ENCODE measurements at places on chromosomes 16 and 17.

GRCh38 chr17:36850790-36851189 is 86.5 kb upstream of the LHX1 start:
- no peak for DNase-seq

GRCh38 chr16:10323528-10323869 is 62.4 kb upstream of the ATF7IP2 start:
- DNase-seq, result no peak

- DNase-seq, result no peak
Observed at GRCh38 chr17:77409282-77410161, 268.8 kb downstream of the SEC14L1 start.

DNA sequence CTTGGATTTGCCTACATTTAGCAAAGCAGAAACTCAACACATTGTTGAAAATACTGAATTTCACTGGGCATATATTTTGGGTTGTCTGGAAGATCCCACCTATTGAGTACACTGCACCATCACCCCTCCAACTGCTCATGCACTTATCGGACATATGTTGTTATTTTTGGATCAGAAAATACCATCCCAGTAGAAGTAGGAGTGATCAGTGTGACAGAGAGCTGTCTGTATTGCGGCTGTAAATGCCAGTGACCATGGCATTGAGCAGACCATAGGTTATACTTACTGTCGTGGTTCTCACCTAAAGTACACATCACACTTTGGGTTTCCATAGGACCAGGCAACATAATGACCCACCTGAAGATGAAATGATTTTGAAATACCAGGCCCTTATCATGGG is 264.7 kb downstream of the CDH13 start:
- no peak for DNase-seq

- no peak for DNase-seq
Observed at GRCh38 chr16:73315645-73316044, 267.7 kb upstream of the ZFHX3 start.

GRCh38 chr16:73887911-73888310 is 408.7 kb upstream of the PSMD7 start:
- no peak for DNase-seq

DNA sequence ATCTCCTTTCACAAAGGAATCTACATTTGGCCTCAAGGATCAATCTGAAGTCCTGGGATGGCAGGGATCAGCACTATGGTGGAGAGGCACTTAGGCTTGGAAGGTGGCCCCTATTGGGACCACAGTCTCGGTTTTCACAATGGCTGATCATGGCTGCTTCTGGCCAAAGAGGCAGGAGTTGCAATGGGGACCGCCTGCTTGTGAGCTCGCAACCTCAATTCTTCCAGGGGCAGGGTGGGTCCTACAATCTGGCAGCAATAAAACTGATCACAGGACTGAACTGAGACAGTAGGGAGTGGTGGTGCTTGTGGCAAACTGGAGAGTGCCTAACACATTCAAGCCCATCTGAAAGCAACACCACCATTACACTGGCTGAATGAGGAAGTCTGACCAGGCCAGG is 83.1 kb downstream of the NETO2 start:
- no peak for DNase-seq

DNA sequence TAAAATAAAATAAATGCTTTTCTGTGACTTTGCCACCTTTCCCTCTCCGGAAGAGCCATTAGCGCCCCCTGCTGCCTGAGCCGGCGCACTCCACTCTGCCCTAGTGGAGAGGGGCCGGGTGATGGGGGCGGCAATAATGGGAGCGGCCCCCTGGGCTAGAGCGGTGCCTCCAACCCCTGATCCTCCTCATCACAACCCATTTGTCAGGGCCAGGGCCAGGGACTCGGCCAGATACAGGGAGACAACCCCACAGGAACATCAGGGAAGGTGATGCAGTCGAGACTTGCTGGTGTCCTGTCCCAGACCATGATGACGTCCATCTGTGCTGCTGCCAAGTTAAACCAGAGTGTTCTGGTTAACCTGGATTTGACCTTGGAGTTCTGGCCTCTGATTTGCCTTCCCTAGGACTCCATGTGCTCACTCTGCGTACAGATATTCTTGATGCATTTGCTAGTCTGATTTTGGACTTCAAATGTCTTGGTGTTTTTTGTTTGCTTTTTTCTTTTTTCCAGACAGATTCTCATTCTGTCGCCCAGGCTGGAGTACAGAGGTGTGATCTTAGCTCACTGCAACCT is 46.1 kb upstream of the BPTF start:
- peak; percentile 56 for DNase-seq

DNA sequence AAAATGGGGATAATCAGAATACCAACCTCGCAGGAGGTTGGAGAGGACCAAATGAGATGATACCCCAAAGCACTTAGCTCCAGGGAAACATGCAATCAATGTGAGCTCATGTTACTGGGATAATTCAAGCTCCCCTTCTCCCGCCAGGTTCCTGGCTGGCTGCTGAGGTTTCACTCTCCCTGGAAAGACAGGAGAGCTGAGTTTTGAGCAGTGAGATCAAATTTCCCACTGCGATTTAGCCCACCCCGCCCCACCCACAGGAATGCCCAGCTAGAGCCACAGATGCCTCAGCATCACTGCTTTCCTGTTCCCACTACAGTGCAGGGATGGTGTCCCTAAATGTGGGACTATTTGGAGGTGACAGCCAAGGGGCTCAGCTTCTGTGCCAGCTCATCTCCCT is 56.7 kb downstream of the ZNF423 start:
- no peak for DNase-seq

DNA sequence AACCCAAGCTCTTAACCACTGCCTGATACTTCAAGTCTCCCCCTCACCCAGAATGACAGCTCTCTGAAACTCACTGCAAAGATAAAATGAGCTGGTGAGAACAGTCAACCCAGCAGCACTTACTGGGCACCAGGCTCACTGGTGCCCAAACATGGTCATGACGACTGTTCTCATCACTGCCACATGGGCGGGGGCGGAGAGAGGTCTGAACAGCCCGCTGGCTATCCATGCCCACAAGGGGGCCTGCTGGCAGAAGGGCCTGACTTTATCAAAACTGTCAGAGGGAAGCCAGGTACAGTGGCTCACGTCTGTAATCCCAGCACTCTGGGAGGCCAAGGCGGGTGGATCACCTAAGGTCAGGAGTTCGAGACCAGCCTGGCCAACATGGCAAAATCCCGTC is 4.0 kb downstream of the MYBBP1A start:
- no peak for DNase-seq

- no peak for DNase-seq
Observed at GRCh38 chr17:80487511-80487910, 11.1 kb upstream of the NPTX1 start.

DNA sequence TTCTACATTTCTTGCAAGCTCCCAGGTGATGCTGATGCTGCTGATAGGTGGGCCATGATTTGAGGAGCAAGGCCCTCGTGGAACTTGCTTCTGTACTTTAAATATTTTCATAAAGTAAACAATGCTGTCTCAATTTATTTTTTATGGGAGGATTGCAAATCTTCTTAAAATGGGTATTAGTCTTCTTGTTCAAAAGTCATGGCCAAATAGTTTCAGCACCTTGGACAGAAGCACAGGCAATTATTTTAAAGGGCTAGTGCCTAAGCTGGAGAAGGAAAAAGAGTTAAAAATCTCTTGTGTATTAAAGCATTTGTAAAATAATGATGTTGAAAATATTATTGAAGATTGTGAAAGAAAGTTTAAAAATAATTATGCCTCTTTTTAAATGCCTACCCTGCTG is 50.5 kb downstream of the GPR139 start:
- DNase-seq, result no peak

DNA sequence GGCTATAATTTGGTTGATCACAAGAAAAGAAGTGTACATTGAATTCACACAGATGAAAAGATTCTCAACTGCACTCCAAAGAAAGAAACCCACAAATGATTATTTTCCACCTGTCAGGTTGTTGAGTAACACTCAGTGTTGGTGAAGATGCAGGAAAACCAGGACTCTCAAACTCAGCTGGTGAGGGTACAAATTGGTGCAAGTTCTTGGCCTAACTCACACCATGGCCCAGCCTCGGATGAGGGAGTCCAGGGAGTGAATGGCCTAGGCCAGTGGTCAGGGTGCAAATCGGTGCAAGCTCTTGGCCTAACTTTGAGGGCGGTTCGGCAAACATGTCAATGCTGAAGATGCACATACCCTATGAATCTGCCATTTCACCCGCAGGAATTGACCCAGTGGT is 8.6 kb downstream of the SCNN1B start:
- DNase-seq, result no peak

DNA sequence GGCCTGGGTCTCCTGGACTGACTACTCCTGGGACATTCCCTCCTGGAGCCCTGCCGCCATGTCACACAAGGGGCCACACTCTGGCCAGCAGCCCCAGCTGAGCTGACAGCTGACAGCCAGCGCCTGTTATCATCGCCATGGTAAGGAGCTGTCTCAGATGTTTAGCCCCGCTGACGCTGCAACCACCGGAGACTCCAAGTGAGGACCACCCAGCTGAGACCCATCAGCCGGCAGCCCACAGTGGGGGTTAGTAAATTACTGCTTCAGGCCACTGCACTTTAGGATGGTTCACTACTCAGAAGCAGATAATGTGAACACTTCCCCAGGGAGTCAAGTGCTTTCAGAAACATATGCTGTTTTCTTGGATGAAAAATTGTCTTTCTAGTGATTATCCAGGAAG is 14.6 kb upstream of the SPHK1 start:
- no peak for DNase-seq

GRCh38 chr16:23509782-23510163 is 521 bp downstream of the GGA2 start:
- DNase-seq, result no peak

- DNase-seq, result no peak
Observed at GRCh38 chr16:51167170-51167895, 16.3 kb upstream of the SALL1 start.

DNA sequence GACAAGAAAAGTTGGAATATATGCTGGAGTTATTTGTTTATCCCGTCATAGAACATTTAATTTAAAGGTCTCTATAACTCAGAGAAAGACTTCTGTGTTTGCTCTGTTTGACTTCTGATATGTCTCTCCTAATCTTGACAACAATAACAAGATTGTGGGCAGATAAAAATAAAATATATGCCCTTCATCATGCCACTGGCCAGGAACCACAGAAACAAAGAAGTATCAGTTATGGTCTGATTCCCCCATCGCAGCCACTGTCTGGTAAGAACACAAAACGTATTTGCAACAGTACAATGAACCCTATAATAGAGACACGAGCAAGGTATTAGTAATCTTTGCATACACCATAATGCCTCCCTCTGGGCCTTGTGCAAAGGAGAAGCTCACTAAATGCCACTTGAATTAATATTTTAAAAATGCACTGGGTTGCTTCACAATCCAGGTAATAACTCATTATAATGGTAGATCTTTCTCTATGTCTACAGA is 1498.3 kb downstream of the CDH11 start:
- no peak for DNase-seq

DNA sequence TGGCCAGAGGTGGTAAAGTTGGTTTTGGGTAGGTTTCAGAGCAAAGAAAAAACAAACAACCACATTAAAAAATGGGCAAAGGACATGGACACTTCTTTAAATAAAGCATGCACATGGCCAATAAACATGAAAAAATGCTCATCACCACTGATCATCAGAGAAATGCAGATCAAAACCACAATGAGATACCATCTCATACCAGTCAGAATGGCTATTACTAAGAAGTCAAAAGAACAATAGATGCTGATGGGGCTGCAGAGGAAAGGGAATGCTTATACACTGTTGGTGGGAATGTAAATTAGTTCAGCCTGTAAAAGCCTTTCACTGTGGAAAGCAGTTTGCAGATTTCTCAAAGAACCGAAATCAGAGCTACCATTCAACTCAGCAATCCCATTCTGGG is 598.4 kb upstream of the SOX9 start:
- no peak for DNase-seq

DNA sequence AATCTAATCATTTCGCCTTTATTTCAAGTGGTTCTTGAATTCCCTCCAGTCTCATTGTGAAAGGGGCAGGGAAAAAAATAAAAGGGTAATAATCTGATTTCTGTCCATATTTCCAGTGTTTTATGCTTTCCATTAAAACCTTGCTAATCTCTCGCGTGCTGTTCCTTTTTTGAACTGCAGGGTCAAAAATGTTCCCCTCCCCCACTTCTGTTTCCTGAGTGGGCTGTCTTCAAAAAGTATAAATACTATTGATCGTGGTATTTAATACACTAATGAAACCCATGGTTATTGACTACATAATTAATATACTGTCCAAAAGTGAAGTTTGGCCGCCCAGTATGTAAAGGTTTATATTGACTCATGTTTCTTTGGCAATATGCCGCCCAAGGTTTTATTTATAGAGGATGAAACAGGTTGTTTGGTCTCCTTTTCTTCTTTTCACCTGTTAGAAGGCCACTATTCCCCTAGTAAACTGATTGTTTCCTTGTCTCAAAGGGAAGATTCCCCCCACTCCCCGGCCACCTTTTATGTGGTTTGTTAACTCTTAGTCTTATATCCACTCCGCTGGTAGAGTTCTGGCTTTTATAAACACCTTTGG is 69.7 kb downstream of the RPA1 start:
- no peak for DNase-seq

- DNase-seq, result no peak
Observed at GRCh38 chr16:52193441-52193840, 353.5 kb downstream of the TOX3 start.

DNA sequence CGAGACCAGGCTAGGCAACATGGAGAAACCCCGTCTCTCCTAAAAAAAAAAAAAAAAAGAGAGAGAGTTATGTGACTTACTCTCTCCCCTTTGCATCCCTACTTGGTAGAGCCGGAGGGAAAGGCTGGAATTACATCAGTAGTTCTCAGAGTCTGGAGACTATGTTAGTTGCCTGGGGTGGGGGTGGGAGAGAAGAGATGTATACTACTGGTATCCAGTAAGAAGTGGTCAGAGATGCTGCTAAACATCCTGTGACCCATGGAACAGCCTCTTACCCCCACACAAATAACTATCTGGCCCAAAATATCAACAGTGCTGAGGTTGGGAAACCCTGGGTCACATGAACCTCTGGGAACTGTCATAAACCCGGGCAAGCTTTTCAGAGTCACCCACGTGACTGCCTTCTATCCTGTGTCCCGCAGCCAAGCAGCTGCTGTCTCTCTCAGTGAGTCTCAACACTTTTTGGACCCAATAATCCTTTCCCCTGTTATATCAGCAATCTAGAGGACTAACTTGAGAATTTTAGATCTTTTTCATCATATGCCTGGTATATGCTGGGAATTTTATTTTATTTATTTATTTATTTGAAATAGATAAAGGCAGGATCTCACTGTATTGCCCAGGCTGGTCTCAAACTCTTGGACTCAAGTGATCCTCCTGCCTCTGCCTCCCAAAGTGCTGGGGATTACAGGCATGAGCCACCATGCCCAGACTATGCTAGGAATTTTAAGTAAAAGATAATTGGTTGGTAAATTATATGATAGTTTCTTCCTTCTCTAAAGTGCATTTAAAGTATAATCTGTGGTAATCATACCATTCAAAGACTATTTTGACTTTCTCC is 8.7 kb downstream of the EIF1 start:
- no peak for DNase-seq

DNA sequence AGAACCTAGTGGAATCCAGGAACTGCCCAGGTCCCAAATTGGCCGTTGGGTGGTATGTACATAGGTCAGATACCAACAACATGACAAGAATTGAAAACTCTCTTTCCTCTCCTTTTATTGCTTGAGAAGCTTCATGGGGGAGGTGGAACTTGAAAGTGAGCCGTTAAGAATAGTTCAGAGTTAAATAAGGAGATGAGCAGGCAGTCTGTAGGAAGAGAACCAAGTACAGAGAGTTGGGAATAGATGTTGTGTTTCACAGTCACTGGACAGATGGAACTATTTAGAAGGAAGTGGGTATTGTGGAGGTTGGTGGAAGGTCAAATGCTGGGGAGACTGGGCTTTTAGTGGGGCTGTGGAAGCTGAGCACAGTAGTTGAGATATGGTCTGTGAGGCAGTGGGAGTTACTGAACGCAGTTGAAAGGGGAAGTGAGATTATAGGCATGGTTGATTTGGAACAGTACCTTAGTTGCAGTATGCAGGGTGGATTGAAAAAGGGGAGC is 26.4 kb downstream of the ARHGAP44 start:
- DNase-seq, result no peak

Data from activated naive CD8-positive, alpha-beta T cell treated with anti-CD3 and anti-CD28 coated beads, Interleukin-2, amount 10 ng/mL, durations not matched to agents 7 days and 5 days (primary cell).